ENCODE measurements at places on chromosomes 13 and 19.
A peak's percentile ranks its signal among the peaks of the same experiment; 100 is the strongest.

GRCh38 chr19:57800696-57801095 is 14.0 kb downstream of the ZNF552 start:
- no peak for DNase-seq
- peaks cover 20% of the 10 kb centered on the region for H3K4me1 ChIP-seq
- no peak overlapping the region for H3K27ac ChIP-seq

- no peaks in the 10 kb centered on the region for H3K27me3 ChIP-seq
- no peaks in the 10 kb centered on the region for H3K36me3 ChIP-seq
- DNase-seq, result no peak
- H3K27ac ChIP-seq, result no peak overlapping the region
- H3K4me3 ChIP-seq, result no peak overlapping the region
Measured at GRCh38 chr19:9741476-9742171, 26.9 kb downstream of the ZNF846 start.

- H3K4me1 ChIP-seq, result no peaks in the 10 kb centered on the region
- no peaks in the 10 kb centered on the region for H3K27me3 ChIP-seq
- DNase-seq, result no peak
- H3K4me3 ChIP-seq, result no peak overlapping the region
Measured at GRCh38 chr13:98246538-98247172, 69.6 kb upstream of the RNF113B start.

- H3K27me3 ChIP-seq, result no peaks in the 10 kb centered on the region
- H3K4me1 ChIP-seq, result no peaks in the 10 kb centered on the region
Measured at GRCh38 chr13:113537205-113537604, 46.7 kb upstream of the DCUN1D2 start.

DNA sequence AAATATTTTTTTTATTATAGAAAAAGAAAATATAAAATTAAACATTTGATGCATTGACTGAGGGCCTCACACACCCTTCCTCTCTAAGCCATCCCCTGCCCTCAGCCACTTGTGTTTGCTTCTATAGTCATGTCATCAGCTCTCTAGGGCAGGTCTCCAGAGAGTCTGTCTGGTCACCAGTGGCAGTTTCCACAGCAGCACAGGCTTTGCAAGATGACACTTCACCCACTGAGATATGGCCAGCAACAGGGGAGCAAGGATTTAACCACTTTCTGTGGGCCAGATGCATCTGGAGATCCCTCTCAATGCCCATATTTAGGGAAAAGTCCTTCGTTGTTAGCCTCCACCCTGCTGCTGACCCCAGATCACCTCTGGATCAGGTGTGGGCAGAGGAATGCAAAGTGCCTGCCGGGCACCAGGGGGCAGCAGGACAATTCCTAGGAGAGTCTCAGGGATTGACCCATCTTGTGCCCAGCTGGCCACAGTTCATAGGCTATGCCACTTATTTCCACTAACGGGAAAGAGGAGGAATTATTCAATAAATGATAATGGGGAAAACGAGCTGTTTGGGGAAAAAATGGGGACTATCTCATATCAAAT is 4.8 kb downstream of the ABCC4 start:
- H3K4me1 ChIP-seq, result peaks cover 27% of the 10 kb centered on the region
- no peak overlapping the region for H3K27ac ChIP-seq
- H3K36me3 ChIP-seq, result 0 out of 2 replicates have a peak, but pooled peaks cover 4% of the 10 kb centered on the region
- no peak overlapping the region for H3K4me3 ChIP-seq
- peak; percentile 21 for DNase-seq

DNA sequence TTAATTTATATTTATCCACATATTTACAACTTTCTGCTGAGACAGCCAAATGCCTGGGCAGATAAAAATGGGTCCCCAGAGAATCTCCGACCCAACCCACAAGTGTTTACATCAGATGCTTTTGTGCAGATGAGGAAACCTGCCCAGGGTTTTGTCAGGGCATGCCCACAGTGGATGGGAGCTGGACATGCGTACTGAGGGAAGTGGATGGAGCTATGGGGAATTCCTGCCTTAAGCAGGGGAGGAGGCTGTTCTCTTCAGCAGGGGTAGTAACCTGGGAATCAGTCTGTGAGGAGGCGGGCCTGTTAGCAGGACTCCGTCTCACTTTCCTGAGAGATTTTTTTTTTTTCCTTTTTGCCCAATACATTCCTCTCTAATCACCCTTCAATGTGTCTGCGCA is 122.9 kb downstream of the RFC3 start:
- H3K36me3 ChIP-seq, result no peaks in the 10 kb centered on the region
- DNase-seq, result no peak
- no peak overlapping the region for H3K4me3 ChIP-seq
- peak overlapping the region; percentile 26 for H3K27ac ChIP-seq
- H3K27me3 ChIP-seq, result no peaks in the 10 kb centered on the region
- peaks cover 3% of the 10 kb centered on the region for H3K4me1 ChIP-seq
